NCI-H1105 treated with DMSO at 0.1 percent for 48 hours (cell line): ENCODE measurements at places on chromosomes 13 and 19.

- DNase-seq: no peak
Measured at GRCh38 chr13:39481491-39481890, 121.5 kb downstream of the LHFPL6 start.

- peak; percentile 97 for DNase-seq
Measured at GRCh38 chr13:113647351-113648215, 10.4 kb downstream of the ATP4B start.

DNA sequence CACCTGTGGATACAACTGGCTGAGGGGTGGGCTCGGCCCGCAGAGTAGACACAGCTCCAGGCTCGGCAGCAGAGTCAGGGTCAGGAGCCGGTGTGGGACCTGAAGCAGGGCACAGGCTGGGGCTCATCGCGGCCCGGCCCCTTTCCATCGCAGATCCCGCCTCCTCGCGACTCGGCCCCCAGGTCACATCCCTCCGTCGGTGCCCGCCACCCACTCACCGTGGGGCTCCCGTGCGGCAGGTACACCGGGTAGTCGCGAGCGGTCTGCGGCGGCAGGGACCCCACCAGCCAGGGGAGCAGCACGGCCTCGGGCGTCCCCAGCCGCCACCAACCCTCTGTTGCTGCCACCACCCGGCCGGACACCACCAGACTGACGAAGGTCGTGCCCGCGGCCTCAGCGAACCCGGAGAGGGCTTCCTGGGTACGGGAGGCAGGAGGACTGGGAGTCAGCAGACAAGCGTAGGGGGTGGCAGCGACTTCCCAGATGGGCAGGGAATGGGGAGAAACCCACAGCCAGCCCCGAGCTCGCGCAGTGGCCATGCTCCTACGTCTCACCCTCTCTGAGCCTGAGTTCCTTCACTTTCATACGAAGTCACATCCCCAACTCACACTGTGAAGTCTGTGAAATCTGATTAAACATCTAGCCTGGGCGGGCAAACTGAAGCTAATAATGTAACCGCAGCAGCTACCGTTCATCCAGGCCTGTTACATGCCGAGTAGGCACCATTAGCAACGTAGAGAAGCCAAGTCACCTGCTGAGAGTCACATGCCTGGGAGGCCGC is 3.7 kb downstream of the FUZ start:
- DNase-seq: peak; percentile 70

GRCh38 chr19:22286151-22286810 is at the start of gene ZNF729:
ZNF729 (plus strand) TSS chr19:22286441; CDS start chr19:22286526, 85 bp downstream.
- DNase-seq: no peak

- DNase-seq: no peak
Measured at GRCh38 chr19:3454656-3455392, 25.5 kb downstream of the SMIM24 start.

GRCh38 chr13:92806215-92806614 is 420.4 kb upstream of the GPC6 start:
- no peak for DNase-seq

- DNase-seq: no peak
Measured at GRCh38 chr13:76023652-76024051, 387.5 kb downstream of the LMO7 start.

- DNase-seq: no peak
Measured at GRCh38 chr13:42279986-42280385, 8.0 kb downstream of the AKAP11 start.
